CD4-positive, alpha-beta T cell treated with Interleukin-2 at 100 ng/mL for 4 hours (primary cell): ENCODE measurements at places on chromosomes 7 and 10.

GRCh38 chr10:67607472-67607871, 88.5 kb downstream of the CTNNA3 start:
- no peak for DNase-seq

DNA sequence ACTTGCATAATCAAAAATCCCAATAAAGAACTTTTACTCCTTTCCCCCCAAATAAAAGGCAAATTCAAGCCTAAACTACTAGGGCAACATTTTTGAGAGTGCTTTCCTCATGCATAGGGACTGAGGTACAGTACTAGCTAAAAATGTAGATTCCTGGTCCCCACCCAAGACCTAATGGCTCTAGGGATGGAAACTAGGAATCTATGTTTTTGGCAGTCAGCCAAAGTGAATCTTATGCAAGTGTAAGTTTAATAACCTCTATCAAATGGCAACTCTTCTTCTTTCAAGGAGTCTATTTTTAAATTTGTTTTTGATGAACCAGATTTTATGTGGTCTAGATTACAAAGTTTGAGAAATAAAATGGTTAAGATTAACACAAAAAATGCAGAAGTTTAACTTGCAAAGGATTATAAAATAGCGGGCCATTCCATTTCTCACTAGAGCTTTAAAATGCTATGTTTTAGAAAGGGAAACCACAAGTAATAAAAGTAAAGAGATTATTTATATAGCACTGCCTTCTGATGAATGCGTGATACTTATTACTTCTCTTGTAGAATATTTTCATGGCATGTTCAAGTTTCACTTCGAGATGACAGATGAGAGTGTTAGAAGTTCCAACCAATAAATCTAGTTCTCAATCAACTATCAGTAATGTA, 70.4 kb upstream of the MDFIC start:
- DNase-seq: no peak

- no peak for DNase-seq
These were observed 12.5 kb upstream of the TSPAN15 start for GRCh38 chr10:69438536-69439349.

DNA sequence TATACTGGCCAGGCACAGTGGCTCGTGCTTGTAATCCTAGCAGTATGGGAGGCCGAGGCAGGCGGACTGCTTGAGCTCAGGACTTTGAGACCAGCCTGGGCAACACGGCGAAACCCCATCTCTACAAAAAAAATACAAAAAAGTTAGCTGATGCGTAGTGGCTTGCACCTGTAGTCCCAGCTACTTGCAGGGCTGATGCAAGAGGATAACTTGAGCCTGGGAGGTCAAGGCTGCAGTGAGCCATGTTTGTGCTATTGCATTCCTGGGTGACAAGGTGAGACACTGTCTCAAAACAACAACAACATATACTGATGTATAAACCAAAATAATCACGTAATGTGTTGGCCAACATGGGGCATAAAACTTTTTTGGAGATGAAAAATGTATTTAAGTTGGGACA, 6.4 kb upstream of the NPM3 start:
- no peak for DNase-seq

DNA sequence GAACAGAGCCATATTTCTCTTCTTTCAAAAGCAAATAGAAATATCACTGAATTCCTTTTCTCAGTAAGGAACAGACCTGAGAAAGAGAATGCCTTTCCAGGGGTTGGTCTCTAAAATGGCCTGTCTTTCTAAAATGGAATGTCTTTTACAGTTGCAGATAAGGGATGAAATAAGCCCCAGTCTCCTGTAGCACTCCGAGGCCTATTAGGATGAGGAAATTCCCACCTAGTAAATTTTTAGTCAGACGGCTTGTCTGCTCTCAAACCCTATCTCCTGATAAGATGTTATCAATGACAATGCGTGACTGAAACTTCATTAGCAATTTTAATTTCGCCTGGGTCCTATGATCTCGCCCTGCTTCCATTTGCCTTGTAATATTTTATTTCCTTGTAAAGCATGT, 2.9 kb upstream of the EFCAB10 start:
- DNase-seq: no peak

DNA sequence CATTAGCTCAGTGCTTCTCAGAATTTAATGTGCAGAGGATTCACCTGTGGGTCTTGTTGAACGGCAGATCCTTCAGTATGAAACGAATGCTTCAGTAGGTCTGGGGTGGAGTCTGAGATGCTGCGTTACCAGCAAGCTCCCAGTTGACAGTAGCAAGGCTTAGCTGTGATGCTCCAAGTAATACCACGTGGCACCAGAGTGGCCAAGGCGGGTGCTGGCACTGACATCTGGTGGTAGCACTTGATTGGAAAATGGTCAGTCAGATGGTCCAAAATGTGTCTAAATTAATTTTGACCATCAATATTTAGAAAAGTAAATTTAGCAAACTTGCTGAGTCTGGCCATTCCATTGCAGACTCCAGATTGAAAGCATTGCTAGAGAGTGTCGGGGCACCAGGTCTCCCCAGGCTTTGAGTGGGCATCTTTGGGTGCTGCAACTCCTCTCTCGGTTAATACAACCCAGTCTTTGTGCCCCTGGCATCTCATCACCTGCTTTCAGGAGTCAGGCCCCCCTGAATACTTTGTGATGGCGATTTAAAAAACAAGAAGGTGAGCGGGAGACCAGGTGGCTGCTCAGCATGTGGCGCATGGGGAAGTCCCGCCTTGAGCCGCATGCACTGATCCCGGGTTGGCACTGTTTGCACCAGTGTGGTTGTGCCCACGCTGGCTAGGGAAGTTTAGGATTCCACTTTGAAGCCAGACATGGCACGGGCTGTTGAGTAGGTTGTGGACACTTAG, 130.1 kb downstream of the NT5C2 start:
- DNase-seq: no peak

DNA sequence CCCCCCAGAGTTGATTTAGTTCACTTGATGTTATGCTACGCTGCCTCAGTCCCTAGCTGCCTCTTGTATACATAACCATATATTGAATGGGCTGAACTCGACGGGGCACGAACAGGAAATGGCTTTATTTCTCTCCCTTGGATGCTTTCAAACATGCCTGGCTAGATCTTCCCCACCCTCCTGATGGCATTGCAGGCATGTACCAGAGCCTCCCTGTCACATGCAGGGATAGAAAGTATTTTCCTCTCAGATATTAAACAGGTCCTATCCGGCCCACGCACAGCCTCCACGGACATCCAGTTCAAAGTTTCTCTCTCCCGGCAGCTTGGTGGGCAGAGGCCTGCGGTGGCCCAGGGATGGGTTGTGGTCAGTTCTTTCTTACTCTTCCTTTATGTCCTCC, 422.1 kb downstream of the RPS24 start:
- no peak for DNase-seq

DNA sequence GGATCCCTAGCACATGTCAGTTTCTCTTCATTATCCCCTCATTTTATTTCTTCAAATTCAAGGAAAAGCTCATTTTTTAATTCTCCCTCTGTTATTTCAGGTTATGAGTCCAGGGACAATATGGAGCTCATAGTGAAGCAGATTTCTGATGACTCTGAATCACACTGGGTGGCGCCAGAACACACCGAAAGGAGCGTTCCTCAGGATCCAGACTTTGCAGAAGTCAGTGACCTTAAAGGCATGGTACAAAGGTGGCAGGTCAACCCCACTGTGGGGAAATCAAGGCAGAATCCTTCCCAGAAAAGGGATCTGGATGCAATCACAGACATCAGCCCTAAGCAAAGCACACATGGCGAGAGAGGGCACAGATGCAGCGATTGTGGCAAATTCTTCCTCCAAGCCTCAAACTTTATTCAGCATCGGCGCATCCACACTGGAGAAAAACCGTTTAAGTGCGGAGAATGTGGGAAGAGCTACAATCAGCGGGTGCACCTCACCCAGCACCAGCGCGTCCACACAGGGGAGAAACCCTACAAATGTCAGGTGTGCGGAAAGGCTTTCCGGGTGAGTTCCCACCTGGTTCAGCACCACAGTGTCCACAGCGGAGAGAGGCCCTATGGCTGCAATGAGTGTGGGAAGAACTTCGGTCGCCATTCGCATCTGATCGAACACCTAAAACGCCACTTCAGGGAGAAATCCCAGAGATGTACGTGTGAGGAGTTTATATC, 21.4 kb downstream of the ZKSCAN5 start:
- DNase-seq: no peak

DNA sequence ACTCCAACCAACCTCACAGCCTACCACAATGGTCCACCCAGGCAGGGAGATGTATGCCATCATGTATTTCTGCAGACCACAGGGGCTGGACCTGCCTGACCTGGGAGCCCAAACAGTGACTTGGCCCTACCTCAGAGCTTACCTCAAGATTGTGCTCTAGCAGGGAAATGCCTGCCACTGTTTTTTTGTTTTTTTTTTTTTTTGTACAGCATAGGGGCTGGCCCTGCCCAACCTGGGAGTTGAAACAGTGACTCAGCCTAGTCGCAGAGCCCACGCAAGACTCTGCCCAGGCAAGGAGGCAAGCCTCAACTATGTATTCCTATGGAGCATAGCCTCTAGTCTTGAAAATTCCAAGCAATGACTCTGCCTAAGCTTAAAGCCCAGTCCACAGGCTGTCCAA, 39.3 kb upstream of the CDK6 start:
- DNase-seq: no peak

DNA sequence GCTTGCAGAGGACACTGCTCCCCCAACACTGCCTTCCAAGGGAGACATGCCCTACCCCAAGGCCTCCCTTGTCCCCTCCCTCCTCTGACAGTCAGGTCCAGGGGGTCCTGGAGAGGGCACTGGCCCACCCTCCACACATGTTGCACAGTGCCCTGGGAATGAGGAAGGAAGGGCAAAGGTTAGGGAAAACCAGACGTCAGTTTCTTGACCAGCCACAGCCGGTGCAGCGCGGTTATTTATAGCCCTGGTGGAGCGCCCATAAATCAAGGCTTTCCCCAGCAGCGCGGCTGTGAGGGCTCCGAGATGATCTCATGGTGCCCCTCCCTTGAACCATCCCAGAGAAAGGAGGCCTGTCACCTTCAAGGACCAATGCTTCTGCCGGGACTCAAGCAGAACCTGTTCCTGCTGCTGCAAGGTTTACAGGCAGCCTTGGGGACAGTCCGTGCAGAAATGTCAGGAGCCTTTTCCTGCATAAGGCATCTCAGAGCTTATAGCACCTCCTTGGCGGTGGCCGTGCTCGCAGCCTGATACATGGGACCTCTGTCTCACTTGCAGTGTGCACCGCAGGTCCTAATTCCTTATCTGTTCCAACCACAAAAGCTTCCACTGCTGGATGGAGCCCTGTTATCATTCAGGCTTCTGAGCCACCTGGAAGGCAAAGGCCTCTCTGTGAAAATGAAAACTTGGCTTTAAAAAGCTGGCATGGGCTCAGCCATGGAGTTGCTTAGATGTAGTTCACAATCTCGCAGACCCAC, 127.3 kb downstream of the LHPP start:
- DNase-seq: no peak
